NCI-H1417 treated with DMSO at 0.1 percent for 48 hours (cell line): ENCODE measurements at places on chromosomes 16 and 17.

DNA sequence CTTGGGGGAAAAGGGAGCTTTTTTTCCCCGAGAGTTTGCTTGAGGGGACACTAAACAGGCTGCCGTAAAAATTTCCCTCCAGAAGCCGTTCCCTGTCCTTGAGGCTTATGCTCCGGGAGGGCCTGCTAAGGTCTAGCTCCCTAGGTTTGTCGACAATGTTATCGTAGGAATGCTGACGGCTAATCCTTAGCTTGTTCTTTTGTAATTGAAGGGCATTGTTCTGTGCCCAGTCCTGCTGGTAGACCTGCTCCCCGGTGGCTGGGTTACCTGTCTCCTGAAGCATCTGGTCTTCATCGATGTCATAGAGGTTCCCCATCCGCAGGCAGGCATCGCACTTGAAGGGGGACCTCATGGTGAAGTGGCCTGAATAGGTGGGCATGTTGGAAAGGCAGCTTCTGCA lies 418.7 kb downstream of the GRIN2A start:
- no peak for DNase-seq

- no peak for DNase-seq
These were observed 8.7 kb downstream of the POLR2C start for GRCh38 chr16:57471209-57471608.

DNA sequence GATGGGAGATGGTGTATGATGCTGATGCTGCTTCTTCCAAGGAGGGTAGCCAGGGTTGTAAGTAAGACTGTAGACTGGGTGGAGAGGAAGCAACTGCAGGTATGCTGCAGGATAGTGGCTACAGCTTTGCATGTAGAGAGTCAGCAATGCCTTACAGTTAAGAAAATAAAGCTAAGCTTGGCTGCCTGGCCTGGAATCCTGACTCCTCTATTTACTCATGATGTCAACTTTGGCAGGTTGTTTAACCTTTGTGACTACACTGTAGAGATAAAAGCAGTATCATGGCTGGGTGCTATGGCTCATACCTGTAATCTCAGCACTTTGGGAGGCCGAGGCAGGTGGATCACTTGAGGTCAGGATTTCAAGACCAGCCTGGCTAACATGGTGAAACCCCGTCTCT lies 301.6 kb upstream of the RBFOX1 start:
- DNase-seq = no peak

GRCh38 chr16:87809150-87809902 lies 43.5 kb upstream of the KLHDC4 start:
- no peak for DNase-seq

DNA sequence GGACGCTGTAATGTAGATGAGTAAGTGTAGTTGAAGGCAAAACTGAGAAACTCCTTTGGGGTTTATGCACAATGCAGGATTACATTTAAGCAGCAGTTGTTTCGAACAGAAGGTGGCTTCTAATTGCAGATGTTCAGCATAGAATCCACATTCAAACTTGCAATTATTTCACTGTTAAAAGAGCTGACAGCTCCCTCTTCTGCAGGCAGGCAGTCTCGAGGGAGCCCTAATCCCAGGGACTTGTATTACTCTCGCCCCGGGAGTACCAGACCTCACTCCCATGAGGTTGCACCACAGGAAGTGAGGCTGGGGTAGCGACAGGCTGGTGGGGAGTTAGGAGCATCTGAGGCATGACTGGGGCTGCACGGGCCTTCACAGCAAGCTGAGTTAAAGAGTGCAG lies 484.3 kb upstream of the EEF2KMT start:
- no peak for DNase-seq

DNA sequence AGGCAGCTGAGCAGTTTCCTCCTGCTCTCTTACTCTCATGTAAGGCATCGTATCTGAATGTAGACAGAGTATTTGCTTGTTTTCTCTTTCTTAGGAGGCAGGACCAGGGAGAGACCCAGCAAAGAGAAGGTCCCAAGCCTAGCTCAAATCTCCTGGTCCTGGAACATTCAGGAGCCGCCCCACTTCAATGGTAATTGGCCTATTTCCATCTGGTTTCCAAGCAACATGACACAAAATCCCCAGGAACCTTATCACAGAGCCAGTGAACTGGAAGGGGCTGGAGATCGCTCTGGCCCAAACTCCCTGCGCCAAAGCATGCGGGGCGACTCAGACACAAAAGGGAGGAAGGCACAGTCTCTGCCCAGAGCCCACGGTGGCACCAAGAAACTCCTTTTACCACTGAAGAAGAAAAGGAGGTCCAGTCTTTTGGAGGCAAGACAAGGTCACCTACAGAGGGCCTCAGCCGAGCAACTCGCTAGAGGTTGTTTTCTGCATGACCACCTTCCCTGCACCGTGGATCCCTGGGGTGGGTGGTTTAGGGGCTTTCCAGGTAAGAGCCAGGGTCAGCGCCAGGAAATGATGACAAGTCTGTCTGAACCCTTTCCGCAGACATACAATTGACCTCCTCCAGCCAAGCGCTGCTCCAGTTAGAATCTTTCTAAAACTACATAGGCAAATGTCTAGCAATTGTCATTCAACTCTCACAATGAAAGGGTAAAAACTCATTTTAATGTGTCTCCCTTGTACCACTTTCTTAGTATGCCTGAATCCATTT lies 394.7 kb downstream of the SOX9 start:
- DNase-seq = no peak

DNA sequence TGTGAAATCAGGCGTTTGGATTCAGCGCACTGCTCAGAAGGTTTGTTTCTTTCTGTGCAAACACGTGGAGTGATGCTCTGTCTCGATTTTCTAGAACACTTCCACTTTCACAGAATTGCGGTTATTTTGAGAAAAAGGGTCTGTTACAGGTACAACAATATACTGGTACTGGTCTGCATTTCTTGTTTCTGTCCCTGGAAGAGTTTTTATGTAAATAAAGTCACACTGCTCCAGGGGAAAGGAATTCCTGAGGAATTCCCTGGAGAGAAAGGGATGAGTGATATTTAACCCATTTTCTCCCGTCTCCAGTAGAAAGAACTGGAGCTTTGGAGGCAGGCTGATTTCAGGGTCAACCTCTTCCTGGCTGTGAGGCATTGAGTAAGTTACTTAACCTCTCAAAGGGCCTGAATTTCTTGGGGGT lies 16.2 kb upstream of the RMI2 start:
- DNase-seq = no peak

- no peak for DNase-seq
These were observed 3.0 kb downstream of the APPBP2 start for GRCh38 chr17:60522889-60523626.

GRCh38 chr17:56939869-56940484 lies 20.9 kb downstream of the COIL start:
- DNase-seq = no peak

DNA sequence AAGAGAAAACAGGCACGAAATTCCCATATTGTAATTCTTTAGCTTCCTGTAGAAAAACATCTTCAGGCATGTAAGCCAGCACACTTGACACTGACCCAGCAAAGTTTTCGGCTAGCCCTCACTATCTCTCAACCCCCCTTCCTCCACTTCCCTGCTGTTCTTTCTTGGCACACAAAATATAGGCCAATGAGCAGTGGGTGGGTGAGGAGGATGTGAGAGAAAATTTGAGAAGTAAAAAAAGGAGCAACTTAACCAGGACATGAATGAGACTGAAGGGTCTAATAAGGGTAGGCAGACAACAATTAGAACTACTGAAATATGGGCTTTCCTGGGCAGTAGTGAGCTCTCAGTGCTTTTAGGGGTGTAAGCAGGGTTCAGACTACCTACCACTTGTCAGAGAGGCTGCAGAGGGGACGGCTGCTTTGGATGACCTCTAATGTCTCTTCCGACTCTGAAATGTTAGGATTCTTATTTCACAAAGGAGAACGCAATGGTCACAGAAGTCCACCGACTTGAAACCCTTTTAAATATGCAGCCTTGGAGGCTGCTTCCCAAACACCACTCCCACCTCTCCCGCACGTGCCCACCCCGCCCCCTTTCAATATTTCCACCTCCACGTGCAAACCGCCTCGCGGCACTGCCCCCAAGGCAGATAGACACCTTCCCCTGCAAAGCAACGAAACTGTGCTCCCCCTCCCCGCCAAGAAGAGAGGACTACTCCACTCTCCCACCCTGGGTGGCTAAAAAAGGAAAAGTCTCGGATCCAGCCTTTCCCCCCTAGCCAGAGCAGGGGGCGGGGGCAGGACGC lies 889 bp downstream of the MBTD1 start:
- no peak for DNase-seq

- DNase-seq = no peak
These were observed 114.0 kb downstream of the PRKCB start for GRCh38 chr16:23949630-23950290.

DNA sequence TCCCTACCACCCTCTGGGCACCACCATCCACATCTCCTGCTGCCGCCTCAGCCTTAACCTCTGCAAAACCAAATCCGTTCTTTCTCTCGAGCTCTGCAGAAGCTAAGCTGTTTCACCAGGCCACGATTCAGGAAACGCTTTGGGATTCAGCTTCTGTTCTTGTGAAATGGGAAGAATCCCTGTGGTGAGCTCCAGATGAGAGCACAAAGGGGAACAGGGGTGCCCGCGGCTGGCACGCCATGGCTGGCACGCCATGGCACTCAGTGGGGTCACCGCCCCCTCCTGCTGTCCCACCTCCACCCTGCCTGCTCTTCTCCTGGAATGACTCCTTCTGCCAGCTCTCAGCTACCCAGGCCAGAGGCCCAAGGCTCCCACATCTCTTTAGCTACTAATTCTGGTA lies 5.7 kb downstream of the QPRT start:
- no peak for DNase-seq

GRCh38 chr17:38410201-38410600 lies 18.1 kb upstream of the ARHGAP23 start:
- DNase-seq = no peak

DNA sequence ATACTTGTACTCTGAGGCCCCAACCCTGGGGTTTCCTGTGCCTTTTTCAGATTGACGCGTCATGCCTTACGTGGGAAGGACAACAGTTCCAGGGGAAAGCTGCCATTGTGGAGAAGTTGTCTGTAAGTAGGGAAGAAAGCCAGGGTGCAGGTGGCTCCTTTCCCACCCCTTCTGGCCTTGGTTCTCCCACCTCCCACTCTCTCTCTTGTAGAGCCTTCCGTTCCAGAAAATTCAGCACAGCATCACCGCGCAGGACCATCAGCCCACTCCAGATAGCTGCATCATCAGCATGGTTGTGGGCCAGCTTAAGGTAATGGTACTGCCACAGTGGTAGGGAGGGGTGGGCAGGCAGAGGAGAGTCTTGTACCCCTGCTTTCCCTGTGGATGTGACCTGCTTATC lies 4.6 kb upstream of the EDC4 start:
- no peak for DNase-seq

DNA sequence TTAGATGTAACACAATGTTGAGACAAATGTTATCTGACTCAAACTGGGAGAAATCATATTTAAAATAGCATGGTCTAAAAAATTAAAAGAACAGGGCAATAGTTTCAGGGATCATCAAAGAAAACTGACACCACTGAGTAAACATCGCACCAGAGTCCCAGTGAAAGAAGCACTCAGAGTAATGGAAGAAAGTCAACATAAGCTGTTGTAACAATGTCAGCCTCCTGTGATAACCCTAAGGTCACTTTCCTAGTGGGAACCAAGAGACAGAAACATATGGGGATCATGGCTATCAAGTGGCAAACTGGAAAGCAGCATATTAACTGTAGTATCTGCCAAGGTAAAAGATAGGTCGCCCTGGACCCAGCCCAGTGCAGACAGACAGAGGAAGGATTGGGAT lies 160.8 kb downstream of the CA10 start:
- DNase-seq = no peak

- DNase-seq = no peak
These were observed 14.7 kb downstream of the CCR7 start for GRCh38 chr17:40550608-40551007.

GRCh38 chr17:60229188-60229802 lies 79.5 kb downstream of the CA4 start:
- DNase-seq = no peak

DNA sequence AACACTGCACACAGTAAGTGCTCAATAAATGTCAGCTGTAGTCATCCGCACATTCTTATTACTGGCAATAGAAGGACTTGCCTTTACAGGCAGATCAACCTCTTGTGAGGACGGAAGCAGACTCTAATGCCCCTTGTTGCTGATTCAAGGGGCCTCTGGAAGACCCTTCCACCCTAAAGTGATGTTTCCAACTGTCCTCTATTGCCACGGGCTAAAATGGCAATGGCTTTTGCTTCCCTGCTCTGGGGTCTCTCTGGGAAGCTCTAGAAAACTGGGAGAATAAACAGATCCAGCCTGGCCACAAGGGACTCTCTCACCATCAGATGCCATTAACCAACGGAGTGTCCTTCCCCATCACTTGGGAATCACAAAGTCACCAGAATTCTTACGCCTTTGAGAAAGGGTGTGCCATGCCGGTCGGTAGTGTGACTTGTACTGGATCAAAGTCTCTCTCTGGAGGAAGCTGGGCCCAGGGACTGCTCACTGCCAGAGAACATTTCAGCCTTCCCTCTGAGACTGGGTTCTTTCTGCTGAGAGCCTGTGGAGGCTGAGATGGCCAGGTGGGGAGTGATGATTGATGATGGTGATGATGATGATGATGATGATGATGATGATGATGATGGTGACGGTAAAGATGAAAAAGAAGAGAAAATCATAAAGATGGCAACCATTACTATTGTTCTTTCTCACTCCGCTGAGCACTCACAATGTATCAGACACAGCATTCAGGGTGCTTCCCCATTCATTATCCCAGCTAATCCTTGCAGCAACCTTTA lies 146.8 kb downstream of the CYLD start:
- no peak for DNase-seq
